Cerebellar nuclear complex (tissue), 1 donor: ENCODE measurements at places on chromosomes 2 and 18.

GRCh38 chr2:20230114-20230425, 5.1 kb upstream of the SDC1 start:
- DNase-seq: no peak

DNA sequence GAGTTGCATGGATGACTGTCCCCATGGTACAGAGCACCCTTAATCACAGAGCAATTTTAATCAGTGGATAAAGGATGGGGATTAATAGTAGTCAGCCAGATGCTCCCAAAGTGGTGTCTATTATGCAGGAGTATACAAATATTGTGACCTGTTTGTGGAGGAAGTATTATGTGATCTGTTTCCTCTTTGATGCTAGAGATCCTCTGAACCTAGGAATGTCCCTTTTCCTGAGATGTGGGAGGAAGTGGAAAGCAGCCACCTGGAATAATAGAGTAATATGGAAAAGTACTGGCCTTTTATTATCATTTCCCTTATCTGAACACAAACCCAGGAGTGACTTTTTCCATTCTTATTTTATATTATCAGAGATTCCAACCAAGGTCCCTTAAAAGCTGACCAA, 94.2 kb upstream of the EFEMP1 start:
- DNase-seq: no peak

DNA sequence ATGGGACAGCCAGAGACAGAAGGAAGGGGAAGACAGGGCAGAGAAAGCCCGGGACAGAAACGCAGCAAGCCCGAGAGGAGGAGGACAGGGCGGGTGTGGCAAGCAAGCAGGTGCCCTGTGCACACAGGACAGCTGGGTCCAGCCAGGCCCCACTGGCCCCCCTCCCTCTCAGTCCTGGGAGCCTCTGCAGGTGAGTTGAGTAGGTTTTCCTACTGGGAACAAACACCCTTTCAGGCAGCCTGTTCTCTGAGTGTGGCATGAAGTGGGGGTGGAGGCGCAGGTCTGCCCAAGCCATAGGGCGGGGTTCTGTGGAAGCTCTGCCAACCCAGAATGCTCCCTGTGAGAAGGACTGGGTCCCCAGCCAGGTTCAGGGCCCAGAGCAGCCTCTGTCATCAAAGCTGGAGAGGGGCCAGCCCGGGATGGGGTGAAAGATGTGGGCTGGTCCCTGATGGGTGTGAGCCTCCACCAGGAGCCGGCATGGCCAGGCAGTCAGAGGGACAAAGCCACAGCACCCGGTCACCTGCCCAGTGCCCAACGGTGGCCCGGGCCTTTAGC, 129.4 kb downstream of the TFCP2L1 start:
- no peak for DNase-seq

GRCh38 chr18:5516841-5517240, 27.0 kb downstream of the EPB41L3 start:
- DNase-seq: no peak

DNA sequence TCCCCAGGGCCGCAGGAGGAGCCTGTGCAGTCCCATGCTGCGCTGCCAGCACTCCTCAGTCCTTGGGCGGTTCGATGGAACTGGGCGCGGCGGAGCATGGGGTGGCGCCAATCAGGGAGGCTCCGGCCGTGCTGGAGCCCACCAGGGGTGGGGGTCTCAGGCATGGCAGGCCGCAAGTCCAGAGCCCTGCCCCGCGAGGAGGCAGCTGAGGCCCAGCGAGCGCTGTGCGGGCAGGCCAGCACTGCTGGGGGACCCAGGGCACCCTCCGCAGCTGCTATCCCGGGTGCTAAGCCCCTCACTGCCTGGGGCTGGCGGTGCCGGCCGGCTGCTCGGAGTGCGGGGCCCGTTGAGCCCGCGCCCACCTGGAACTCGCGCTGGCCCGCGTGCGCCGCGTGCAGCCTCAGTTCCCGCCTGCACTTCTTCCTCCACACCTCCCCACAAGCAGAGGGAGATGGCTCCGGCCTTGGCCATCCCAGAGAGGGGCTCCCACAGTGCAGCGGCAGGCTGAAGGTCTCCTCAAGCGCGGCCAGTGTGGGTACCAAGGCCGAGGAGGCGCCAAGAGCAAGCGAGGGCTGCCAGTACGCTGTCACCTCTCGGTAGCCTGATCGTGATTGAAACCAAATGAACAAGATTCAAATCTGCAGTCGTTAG, 22.8 kb upstream of the GALM start:
- no peak for DNase-seq

DNA sequence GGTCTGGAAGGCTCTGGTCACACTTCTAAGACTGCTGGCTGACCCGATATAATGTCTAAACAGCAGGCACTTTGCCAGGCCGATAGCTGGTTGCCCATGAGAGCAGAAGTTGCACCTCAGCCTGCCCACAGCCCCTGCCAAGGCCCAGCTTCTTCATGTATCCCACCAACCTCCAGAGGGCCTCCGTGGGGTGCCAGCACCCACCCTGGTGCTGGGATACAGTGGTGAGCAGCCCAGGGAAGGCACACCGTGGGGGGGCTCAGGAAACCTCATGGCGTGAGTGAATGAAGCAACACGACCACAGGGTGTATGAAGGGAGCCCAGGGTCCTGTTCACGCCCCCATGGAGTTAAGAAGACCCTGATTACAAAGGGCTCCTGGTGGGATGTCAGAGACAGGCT, 16.2 kb upstream of the GLI2 start:
- DNase-seq: no peak

DNA sequence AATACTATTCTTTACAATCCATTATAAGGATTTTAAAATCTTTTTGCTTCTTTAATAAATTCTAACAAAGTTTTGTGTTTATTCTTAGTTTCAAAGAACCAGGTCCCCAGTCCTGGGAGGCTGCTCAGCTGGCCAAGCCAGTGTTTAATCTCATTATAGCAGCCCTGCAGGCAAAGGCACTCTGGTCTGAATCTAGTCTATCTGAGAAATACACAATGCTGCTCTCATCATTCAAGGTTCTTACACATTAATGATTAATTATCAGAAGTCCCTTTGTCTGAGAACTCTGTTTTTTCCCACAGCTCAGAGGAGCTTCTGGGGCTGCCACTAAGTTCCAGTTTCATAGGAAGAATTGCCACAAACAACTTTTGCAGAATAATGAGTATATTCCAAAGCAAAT, 27.7 kb downstream of the KCTD18 start:
- no peak for DNase-seq
